ENCODE measurements at places on chromosomes 4 and X.

DNA sequence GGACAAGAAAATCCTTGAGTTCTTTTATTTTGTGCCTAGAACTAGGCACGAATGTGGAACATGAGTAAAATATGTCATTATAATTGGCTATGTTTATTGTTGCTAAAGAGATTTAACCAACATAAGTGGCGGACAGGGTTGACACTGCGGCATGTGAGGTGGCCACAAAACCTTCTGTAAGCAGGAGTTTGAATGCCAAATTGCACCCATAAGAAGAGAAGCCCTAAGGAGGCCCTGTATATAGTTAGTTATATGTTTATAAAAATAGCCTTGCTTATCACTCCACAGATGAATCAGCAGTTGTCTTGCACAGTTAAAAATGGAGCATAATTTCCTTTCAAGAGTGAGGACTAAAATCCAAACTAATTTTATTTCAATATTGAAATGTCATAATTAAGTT is 336.1 kb downstream of the GBA3 start:
- no peak for DNase-seq

- no peak for DNase-seq
Observed at GRCh38 chr4:108940149-108940548, 177.3 kb upstream of the ETNPPL start.

DNA sequence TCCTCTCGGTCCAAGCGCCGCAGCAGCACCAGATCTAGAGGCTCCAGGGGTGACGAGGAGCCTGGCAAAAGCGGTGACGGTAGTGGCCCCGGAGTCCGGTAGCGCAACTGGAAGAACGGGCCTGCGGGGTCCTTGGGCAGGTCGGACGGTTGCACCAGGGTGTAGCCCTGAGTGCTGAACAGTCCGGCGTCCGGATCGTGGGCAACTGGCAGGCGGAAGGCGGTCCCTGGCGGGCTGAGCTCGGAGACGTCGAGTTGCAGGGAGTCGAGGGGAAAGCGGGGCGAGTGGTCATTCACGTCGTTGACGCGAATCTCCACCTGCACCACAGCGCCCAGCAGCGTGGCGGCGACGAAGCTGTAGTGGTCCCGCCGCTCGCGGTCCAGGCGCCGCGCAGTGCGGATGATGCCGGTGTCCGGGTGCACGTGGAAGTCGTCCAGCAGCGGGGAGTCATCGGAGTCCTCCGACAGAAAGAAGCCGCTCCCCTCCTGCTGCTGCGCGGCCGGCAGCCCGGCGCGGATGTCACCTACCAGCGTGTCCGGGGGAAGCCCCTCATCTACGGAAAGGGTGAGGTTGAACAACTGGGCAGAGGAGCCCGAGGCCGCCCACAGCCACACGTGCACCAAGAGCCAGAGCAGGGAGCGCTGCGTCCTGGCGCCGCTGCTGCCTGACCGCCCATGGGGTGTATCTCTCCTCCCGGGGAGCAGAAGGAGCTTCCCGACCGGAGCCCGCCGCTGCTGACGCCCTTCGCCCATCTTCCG is 837 bp downstream of the DCHS2 start:
- no peak for DNase-seq

DNA sequence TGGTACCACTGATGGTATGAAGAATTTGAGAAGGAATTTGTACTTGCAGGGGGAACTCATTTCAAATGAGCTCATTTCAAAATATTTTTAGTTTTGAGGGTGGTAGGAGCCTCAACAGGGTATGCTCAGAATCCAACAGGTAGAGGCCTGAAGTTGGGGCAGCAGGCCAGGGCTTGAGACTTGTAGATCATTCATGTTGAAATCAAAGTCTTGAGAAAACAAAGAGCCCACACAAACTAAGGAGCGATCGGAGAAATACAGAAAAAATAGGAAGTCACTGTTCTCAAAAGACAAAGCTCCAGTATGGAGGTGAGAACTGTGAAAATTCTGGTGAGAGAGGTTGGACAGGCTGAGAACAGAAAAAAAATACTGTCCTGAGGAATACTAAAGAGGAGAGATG is 979 bp upstream of the SLC9A6 start:
- no peak for DNase-seq

DNA sequence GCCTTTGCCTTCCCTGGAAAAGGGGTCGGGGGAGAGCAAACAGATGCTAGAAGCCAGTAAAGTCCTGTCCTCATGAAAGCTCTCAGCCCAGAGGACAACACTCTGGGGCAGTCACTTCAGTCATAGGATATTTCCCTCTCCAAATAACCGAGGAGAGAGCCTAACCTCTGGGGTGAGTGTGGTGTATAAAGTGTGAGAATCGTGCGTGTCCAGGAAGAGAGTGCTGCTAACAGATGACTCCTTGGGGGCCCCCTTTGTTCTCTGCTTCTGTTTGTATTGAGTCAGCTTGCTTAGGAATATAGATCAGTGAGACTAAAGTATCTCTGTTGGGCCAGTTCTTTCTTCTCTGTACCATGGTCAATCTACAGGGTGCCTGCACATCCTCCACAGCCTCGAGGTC is 247.2 kb downstream of the PALLD start:
- no peak for DNase-seq

All from AG04450 (cell line).